H7 (cell line): ENCODE measurements at places on chromosomes 6 and 20.
A peak's percentile ranks its signal among the peaks of the same experiment; 100 is the strongest.

DNA sequence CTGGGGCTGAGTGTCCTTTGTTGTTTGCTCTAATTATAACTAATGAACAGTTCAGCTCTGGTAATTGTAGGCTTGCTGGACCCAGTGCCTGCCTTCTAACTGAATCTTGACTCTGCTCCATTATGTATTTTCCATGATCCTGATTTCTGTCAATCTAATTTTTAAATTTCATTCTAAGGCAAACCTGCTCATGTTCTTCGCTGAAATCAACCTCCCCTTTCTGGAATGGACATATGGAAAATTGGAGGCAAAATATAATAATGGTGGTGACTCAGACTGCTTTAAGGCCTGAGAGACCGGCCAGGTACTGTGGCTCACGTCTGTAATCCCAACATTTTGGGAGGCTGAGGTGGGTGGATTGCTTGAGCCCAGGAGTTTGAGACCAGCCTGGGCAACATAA lies 182.7 kb upstream of the AKAP12 start:
- DNase-seq = no peak

- peak; percentile 28 for DNase-seq
These were observed 1.1 kb downstream of the EDN1 start for GRCh38 chr6:12291071-12291838.

DNA sequence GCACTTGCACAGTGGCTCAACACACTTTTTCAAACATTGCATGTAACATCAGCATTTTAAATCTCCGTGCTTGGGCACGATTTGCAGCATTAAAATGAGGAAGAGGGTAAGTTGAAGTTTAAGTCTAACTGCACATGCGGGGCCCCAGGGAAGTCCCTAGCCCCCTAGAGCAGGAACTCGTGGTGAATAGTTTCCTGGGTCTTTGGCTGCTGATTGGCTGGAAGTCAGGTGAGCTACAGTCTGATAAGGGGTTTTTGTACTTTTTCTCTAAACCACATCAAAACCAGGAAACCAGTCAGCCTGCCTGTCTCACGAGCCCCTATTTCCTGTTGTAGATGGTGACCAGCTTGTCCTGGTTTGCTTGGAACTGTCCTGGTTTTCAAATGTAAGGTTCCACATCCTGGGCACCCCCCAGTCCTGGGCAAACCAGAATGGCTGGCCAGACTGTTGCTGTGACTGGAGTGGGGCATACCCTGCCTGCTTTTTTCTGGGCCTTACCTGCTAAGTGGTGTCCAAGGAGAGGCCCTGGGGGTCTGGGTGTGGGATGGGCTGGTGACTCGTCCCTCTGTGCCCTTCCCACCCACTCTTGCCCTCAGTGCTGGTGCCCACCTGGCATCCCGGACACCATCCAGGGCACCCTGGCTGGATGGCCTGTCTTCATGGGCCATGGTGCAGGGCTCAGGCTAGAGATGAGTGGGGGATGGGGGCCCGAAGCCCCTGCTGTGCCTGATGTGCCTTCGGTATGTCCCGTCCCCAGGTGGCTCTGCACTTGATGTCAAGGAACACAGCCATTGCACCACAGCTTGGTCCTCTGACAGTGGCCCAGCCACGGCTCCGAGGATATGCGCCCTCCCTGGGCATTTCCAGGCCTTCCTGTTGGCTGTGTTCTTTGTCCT lies 31.8 kb downstream of the SUN5 start:
- DNase-seq = peak; percentile 38

DNA sequence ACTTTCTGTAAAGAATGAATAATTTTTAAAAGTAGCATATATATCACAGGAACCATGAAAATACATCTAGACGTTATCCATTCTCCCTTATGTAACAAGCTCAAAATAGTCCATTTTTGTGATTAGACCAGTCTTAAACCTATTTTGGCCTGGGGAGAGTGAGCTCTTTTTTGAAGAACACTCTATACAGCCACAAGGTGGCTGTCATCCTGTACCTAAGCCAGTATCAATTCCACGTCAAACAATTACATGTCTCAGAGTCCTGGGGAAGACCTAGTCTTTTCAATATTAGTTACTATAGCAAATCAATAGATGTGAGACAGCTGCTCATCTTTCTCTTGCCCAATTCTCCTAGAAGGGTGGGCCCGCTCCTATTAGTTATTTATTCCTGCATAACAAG lies 28.4 kb downstream of the FBXO5 start:
- no peak for DNase-seq

GRCh38 chr20:11978496-11978895 lies 60.8 kb downstream of the BTBD3 start:
- no peak for DNase-seq

DNA sequence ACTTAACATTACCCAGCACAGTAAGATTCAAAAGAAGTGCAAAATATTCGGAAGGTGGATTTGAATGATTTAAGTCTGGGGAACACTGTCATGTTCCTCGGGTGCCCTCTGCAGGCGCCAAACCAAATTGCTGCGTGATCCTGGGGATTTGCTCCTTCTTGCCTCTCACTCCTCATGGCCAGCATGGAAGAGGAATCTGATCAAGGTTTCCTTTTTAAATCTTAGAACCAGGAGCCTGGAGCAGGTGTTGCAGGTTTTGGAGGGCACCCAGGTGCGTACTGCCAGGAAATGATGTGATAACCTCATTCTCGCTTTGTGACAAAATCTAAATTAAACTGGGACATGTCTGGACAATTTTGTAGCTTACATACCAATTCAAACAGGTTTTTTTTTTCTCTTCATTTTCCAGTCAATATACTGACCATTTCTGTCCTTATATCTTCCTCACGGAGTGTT lies 8.1 kb upstream of the PFDN4 start:
- DNase-seq = peak; percentile 76

DNA sequence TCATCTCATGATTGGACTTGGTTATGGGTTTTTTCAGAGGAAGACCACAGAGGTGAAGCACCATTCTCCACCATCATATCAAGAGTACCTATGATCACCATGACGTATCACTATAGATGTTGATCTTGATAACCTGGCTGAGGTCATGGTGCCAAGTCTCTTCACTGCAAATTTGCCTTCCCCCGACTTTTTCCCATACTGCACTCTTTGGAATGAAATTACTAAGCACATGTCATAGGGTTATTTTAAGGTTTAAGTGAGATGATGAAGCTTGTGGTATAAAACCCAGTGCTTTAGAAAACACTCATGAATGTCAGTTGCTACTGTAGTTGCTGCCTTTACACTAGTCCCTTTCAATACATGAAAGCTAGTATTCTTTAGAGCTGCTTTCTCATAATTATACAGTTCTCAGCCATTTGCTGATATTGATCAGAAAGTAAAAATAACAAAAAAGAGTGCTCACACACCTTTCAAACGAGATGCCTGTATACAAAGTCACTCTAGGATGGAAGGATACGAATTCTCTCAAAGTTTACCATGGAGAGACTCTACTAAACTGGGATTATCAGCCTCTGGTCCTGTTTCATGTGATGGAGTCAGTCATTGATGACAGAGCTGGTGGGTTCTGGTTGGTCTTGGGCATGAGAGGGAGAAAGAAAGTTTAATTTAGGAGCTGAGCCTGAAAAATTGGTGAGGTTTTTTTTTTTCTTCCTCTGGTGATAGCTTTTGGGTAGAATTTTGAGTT lies 228.1 kb downstream of the PRL start:
- no peak for DNase-seq
